Glutamatergic neuron (in vitro differentiated cells): ENCODE measurements at places on chromosomes 1 and 21.

DNA sequence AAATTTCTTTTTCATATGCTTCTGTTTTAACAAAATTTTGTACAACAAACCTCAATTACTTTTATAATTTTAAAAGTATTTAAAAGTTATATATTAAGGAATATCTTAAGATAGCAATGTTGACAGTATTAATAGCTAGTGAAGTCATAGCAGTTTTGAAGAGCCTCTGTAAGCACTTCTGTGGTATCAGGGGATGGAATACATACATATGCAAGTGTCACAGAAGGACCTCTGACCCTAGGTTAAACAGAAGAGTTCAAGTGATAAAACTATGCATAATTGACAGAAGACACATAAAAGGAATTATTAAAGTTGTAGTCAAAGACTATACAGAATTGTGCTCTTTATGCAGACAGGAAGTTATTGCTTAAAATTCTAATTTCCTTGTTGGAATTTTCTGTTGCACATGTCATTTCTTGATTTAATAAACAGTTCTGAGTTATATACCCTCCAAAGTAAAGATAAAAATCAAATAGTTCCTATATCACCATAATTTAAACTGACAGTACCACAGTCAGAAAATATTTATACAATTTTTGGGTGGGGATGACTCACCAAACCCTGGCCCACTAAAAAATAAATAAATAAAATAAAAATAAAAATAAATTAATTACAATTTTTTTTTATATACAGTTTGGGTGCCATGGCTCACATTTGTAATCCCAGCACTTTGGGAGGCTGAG lies 27.1 kb downstream of the IPP start:
- DNase-seq, result no peak

DNA sequence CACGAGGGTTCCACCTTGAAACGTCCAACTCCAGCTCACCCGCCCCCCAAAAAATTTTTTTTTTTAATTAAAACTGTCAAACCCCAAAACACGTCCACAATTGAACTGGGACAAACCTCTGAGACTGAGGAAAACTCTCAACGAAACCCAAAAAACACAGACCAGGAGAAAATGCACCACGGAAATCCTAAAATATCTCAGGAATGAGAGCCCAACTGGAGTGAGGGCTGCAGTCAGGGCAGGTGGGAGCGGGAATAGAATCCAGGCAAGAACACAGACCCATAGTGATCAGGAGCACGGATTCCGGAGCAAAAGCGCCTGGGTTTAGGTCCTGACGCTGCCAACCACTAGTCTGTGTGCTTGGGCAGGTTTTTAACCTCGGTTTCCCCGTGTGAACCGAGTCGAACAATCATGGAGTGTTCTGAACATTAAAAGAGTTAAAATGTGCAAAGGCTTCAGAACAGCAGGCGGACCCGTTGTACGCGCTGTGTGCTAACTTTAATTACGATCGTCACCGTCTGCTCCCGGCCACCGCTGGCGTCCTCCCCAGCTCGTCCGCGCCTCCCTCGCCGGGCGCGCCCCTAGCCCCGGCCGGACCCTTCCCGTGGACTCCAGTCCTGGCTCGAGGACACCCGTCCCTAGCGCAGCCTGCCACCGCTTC lies 624 bp downstream of the ARHGAP29 start:
- peak; percentile 21 for DNase-seq

DNA sequence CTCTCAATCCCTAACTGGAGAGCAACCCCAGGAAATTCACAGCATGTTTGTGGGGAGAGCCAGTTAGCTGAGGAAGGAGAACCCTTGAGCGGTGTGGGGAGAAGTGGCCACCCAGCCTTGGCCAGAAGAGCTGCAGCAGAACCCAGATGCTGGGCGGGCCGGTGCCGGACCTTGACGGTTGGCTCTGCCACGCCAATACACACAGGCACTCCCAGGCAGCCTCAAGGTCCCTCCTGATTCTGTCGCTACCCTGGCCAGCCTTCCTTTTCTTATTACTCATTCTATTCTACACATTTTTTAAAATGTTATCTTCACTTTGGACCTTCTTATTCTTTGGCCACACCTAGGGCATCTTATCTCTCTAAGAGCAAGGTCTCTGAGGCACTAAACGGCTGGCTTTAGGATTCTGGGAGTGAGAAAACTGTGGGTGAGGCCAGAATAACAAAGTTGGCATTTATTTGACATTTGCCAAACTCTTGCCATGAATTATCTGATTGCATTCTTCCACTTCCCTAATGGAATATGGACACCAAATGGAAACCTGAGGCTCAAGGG lies 50.4 kb upstream of the GPR37L1 start:
- no peak for DNase-seq

DNA sequence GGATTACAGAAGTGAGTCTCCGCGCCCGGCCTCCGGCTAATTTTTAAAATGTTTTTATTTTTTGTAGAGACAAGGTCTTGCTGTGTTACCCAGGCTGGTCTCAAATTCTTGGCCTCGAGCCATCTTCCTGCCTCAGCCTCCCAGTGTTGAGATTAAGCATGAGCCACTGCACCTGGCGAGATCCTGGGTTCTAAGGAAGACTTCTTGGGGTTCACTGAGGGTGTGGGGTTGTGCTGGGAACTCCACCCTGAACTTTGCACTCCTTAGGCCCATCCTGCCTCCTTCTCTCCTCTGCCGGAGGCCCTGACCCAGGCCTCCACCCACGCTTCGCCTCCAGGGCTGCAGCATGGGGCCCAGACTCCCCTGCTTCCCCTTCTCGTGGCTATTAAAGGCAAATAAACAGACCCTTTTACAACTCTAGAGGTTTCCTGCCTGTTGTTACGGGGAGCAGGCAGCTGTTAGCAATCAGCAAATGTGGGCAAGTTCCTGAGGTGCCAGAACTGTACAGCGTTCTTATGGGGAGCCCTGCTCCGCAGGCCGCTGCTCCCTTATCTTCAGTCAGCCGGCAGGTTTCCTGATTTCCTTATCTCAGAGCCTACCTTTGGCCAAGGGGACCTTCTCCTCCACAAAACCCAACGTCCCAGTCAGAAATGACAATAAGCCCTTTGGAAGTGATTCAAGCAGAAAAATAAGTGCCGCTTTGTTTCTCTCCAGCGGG lies 41.0 kb upstream of the LIN9 start:
- no peak for DNase-seq

- no peak for DNase-seq
Measured at GRCh38 chr1:235180916-235181460, 19.9 kb upstream of the RBM34 start.

DNA sequence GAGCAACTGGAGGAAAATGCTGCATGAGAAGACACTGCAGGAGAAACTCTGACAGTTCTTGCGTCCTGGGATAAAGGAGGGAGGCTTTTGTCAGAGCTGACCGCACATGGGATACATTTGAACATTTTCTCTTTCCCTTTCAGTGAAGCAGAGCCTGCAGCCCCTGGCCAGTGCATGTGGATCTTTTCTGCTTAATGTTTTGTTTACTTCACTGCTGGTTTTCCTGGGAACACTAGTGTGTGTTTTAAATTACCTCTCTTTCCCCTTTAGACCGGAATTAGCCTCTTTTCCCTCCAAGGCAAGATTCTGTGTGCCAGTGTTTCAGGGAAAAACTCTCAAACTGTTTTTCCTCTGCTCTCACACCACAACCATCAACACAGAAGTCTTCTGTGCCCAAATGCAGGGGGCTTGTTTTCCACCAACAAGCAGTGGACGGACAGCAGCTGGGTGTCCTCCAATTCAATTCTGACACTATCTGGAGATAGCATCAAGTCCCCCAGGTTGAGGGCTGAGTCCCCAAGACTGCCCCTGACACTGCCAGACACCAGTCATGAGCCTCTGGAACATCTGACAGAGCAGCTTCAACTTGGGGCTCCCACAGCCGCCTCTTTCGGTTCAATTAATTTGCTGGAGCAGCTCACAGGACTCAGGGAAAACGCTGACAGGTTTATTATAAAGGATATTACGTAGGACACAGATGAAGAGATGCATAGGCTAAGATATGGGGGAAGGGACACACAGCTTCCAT lies 136.2 kb downstream of the RHOU start:
- no peak for DNase-seq

DNA sequence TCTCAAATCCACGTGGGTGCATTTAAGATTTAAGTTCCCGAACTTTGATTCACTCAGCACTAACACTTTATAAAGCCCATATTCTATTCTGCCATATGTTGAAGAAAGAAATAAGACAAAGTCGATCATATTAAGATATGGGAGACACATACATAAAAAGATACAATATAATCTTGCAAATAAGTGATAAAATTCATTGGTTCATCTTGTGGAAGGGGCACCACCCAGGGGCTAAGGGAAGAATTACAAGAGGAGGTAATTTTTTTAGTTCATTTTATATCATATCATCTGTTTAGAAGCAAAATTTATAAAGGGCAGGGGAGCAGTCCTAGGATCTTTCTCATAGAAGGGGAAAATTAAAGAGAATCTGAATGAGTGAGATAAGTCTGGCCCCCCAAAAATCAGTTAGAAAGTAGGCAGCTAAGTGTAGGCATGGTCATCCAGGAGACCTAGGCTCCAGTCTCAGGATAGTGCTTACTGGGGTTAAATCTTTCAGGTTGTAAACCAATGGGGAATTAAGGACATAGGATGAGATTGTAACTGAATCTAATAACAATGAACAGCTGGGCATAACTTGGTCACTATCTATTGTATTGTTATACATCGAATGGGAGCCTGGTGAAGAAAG lies 124.2 kb upstream of the L1TD1 start:
- DNase-seq, result no peak

GRCh38 chr1:62382658-62382955 lies 54.2 kb upstream of the USP1 start:
- no peak for DNase-seq

DNA sequence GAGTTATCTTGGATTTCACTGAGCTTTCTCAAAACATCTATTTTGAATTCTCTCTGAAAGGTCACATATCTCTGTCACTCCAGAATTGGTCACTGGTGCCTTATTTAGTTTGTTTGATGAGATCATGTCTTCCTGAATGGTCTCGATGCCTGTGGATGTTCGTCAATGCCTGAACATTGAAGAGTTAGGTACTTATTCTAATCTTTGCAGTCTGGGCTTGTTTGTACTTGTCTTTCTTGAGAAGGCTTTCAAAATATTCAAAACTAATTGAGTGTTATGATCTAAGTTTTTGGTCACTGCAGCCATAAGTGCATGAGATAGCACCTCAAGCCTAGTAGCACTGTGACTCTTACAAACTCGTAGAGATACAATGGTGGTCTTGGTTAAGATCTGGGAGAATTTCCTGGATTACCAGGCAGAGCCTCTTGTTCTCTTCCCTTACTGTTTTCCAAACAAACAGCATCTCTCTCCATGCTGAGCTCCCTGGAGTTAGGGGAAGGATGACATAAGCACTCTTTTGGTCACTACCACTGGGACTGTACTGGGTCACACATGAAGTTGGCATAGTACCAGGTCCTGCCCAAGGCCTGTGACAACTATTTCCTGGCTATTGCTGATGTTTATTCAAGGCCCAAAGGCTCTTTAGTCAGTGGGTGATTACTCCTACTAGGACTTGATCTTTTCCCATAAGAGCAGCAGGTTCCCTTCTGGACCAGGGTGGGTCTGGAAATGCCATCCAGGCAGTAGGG lies 25.6 kb downstream of the SLC22A15 start:
- DNase-seq, result no peak

- DNase-seq, result no peak
Measured at GRCh38 chr1:41342774-41343355, 18.4 kb upstream of the FOXO6 start.

DNA sequence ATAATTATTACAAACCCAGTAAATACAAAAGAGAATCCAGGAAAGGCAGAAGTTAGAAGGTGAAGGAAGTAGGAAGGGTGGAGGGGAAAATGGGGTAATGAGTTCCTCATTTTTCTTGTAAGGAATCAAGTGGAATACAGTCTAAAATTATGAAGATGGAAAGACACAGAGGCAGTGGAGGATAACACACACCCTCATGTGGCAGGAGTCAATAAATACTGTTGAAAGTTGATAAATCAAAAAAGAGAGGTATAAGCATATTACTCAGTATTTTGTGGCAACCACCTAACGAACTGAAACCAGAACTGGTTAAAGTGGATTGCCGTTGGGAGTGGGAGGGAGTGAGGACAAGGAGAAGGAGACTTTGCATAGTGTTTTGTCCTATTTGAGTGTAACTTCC lies 78.6 kb upstream of the SLC44A3 start:
- no peak for DNase-seq

DNA sequence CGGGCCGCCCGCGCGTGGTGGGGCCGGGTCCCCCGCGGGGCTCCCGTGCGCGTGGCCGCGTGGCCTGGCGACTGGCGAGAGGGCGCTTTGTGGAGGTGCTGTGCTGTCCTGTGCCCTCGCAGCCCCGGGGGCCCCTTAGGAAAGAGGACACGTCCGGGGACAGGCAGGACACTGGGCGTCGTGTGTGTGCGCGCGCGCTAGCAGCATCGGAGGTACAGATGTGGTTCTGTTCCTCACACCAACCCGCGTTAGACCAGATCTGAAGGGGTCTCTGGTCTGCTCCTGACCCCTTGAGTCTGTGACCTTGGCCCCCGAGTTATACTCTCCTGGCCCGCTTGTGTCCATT lies 489 bp downstream of the ACTN2 start:
- peak; percentile 24 for DNase-seq

GRCh38 chr1:193799948-193800690 lies 613.7 kb upstream of the B3GALT2 start:
- DNase-seq, result no peak

DNA sequence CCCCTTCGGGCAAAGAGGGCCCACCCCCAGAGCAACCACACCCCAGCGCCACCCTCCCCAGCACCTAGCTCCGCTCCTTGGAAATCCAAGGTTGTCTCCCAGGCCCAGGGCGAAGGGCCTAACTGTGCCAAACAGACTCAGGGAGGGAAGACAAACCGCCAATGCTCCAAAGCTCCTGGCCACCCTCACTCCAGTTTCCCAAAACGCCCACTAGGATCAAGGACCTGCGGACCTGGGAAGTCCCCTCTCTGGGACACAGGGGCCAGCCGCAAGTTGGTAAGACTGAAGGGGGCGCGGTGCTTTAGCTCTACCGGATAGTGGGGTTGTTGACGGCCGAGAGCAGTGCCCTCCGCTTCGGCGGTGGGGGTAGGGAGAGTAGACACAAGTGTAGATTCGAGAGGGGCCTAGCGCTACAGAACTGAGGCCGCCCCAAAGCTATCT lies 581 bp downstream of the IRF6 start:
- DNase-seq, result no peak

- DNase-seq, result no peak
Measured at GRCh38 chr1:212816567-212817278, 25.0 kb downstream of the TATDN3 start.

GRCh38 chr1:179296356-179297104 lies 2.9 kb downstream of the SOAT1 start:
- no peak for DNase-seq

GRCh38 chr1:207644852-207645634 lies at the start of gene CR1L:
CR1L (plus strand) TSS chr1:207645133; CDS start chr1:207645234, 101 bp downstream.
- peak; percentile 91 for DNase-seq

GRCh38 chr1:14715802-14716201 lies 117.3 kb downstream of the KAZN start:
- DNase-seq, result no peak

GRCh38 chr1:155106862-155107261 lies 20.8 kb upstream of the EFNA1 start:
- no peak for DNase-seq
